ENCODE measurements at places on chromosomes 1 and 21. TPM values are rescaled to one million over a fixed set of nuclear protein-coding genes. Genes with fewer than 3 reads are reported as not detected.

The KRTAP19-3 gene
- not detected for total RNA-seq

The OR2AK2 gene
- total RNA-seq, result not detected

The LCE1B gene
- total RNA-seq, result not detected

The TRNP1 gene
- 5.3 TPM for total RNA-seq

The CNKSR1 gene
- total RNA-seq, result 0.08 TPM

The LCE6A gene
- not detected for total RNA-seq

The CHIT1 gene
- 0.70 TPM for total RNA-seq

The PUM1 gene
- 101 TPM for total RNA-seq
